ENCODE measurements at places on chromosomes 16 and 17.
A peak's percentile ranks its signal among the peaks of the same experiment; 100 is the strongest.

- peak; percentile 62 for DNase-seq
These were observed 857 bp downstream of the TMC8 start for GRCh38 chr17:78131172-78132083.

- no peak for DNase-seq
These were observed 5.3 kb downstream of the ZNF385C start for GRCh38 chr17:42092939-42093338.

DNA sequence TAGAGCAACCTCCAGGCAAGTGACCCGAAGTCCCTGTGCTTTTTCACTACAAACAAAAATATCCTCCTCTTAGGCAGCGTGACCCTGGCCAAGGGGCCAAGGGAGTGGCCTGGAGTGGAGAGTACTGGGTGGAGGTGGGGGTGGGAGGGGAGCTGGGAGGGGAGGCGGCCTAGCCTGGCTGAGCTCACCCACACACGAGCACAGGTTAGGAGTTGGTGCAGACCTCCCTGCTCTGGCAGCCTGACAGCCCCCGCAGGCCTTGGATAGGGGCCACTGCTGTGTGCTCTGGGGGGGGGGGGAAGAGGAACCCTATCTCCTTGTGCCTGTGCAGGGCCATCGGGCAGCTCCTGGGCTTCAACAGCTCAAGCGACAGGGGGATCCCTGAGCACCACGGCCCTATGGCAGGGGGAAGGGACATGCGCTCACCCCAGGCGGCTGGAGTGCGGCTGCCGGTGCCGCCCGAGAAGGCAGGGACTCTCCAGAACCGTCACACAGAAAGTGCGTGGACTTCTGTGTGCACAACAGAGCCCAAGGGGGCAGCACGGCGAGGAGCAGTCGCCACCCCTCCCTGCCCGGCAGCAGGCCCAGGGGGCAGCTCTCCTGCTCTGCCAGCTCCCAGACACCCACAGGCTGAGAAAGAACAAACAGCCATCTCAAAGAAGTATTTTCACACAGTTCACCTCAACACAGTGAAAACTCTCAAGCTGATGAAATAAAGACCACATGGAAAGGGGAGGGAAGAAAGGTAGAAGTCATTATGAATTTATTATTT lies 13.3 kb downstream of the SLC16A3 start:
- DNase-seq = no peak

DNA sequence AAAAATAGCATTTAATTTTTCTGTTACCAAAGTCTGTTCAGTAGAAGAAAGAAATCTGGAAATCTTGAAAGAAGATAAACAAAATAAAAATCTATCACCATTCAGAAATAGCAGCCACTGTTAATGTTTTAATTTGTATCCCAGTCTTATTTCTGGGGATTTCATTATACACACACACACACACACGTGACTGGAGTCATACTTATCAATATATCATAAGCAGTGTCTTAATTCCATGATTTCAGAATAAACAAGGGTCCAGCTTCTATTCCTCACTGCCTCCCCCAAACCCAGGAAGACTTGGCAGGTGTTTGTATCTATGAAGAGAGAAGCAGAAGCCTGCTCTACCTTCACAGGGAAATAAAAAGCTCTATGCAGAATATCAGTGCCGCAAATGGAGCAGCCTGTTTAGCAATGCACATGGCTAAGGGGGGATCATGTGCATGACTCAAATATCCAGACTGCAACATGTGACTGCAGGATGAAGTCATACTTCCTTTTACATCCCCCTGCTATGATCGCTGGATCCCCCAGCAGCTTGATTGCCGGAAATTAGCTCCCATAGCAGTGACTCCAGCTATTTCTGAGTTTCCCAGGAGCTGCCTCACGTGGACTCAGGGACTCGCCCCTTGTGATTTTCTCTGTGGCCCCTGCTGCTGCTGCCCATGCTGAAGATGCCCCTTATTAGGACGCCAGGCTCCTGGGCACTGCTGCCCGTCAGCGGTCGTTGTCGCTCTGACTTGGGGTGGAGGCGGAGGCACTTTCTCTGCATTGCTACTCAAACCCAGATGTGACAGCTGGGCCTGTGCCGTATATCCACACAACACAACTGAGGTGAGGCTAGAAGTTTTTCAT lies 341.0 kb downstream of the CPPED1 start:
- DNase-seq = no peak

DNA sequence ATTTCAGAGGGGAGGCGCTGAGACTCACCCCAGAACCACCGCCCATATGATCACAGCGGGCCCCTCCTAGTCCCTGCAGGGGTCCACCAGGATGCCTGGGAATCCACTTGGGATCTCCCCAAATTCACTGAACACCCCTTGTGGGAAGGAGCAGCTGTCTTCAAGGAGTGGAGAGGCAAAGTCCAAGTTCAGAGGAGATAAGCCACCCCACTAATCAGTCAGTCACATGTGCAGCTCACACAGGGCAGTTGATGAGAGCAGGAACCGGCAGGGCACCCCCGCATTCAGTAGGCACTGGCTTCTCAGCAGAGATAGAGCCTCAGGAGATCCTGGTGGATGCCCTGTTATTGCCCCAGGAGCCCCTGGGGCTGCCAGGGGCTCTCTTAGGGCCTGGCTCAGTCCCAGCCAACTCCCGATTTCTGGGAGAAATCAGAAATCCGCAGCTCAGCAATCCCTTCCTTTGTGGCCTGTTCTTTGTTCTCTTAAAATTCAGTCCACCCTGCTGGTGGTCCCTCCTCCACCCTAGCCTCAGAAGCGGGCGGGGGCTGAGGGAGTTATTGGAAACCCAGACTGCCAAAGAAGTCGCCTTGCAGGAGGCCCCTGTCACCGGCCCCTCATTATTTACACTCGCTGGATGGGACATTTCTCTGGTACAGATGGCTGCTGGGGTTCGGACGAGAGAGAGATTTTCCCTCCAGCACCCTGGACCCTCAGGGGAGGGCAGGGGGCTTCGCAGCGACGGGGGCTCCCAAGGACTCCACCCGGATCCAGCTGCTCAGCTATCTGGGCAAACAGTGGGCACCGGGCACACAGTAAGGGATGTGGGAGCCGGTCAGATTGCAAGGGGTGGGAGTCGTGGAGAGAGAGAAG lies 1.8 kb downstream of the CDC42EP4 start:
- no peak for DNase-seq

GRCh38 chr16:80527297-80527696 lies 13.5 kb upstream of the DYNLRB2 start:
- peak; percentile 86 for DNase-seq

- DNase-seq = no peak
These were observed 128.1 kb upstream of the HS3ST4 start for GRCh38 chr16:25563700-25564099.

DNA sequence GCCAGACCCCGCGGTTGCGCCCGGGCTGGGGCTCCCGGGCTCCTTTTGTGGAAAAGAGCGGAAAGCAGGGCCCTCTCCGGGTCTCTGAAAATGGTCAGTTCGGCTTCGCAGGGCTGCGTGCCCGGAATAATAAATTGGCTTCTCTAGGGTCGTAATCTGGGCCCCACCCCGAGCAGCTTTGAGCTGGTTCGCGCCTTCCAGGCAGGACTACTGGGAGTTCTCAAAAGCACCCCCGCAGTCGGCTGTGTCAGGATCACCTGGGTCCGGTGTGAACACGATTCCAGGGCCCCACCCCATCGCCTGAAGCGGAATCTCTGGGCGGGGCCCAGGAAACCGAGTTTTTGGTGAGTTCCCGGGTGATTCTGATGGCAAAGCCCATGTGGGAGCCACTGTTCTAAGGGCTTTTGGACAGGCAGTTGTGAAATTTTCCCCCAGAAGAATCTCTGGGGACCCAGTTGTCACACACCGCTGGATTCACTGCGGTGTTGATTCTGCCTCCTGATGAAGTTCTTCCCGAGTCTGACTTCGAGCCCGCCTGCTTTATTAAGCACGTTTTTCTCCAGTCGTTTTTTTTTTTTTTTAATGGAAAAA lies 77.0 kb downstream of the MRC2 start:
- DNase-seq = no peak

- no peak for DNase-seq
These were observed 571 bp upstream of the NME1 start for GRCh38 chr17:51152766-51153209.

GRCh38 chr16:64977206-64977920 lies 144.5 kb downstream of the CDH11 start:
- DNase-seq = no peak

- DNase-seq = no peak
These were observed 199.8 kb downstream of the IRX3 start for GRCh38 chr16:54086791-54087190.

DNA sequence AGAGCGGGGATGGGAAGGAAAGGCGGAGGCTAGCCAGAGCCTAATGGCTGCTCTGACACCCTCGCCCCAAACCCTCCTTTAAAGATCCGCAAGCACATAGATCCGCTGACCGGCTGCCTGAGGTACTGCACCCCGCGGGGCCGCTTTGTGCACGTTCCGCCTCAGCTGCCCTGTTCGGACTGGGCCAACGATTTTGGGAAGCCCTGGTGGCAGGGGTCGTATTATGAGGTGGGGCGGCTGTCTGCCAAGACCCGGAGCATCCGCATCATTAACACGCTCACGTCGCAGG lies 663 bp downstream of the CYB5D1 start:
- peak; percentile 52 for DNase-seq

DNA sequence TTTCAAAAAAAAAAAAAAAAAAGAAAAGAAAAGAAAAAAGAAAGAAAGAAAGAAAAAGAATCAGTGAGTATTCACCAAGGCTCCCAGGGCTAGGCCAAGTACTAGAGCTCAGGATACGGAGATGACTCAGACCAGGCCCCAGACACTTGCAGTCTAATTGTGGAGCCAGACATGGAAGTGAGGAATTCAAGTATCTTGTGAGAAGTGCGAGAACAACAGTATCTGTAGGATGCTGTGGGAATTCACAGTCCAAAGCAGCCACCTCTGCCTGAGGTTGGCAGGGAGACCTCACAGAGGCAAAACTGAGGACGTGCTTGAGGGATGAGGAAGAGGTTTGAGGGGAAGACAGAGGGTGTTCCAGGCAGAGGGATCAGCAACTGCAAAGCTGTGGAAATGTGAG lies 14.0 kb upstream of the ALDOA start:
- no peak for DNase-seq

DNA sequence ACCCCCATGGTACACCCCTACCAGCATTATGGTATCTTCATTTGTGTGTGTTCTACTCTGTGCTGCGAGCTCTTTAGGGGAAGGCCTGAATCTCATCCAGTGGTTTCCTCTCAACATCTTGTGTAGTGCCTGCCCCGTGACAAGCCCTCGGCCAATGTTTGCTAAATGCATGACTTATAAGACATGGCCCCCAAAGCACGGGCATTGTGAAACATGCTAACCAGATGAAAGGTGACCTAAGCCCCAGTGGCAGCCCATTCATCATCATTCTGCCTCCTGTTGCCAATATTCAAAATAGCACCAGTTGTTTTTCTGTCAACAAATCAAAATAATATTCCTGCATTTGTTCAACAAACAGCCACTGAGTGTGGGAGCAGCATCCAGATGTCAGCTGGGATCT lies 108.8 kb upstream of the HSBP1 start:
- no peak for DNase-seq

DNA sequence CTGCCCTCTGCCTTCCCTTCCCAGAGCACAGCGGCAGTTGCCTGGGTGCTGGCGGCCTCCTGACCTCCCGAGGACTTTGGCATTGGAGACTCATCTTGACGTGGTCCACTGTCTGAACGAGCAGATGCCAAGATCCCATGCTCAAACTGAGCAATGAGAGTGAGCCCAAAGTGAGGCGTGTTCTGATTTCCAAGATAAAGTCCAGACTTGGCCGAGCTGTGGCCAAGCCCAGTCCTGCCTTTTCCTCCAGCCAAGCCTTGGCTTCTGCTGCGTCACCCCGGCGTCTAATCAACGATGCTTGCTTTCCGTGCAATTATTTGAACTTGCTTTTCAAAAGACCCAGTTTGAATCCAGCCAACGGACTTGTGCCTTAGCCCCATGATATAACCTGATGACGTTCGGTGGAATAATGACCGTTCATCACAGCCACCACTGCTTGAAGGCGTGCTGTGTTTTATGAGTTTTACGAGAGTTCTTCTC lies 179.2 kb downstream of the IRF8 start:
- DNase-seq = no peak

Measured in activated CD4-positive, alpha-beta T cell treated with anti-CD3 and anti-CD28 coated beads, Interleukin-2, Interleukin-6, amounts not matched to agents 100 ng/mL and 50 ng/mL, durations not matched to agents 16 hours and 8 hours (primary cell).